ENCODE measurements at places on chromosomes 5 and 9.

DNA sequence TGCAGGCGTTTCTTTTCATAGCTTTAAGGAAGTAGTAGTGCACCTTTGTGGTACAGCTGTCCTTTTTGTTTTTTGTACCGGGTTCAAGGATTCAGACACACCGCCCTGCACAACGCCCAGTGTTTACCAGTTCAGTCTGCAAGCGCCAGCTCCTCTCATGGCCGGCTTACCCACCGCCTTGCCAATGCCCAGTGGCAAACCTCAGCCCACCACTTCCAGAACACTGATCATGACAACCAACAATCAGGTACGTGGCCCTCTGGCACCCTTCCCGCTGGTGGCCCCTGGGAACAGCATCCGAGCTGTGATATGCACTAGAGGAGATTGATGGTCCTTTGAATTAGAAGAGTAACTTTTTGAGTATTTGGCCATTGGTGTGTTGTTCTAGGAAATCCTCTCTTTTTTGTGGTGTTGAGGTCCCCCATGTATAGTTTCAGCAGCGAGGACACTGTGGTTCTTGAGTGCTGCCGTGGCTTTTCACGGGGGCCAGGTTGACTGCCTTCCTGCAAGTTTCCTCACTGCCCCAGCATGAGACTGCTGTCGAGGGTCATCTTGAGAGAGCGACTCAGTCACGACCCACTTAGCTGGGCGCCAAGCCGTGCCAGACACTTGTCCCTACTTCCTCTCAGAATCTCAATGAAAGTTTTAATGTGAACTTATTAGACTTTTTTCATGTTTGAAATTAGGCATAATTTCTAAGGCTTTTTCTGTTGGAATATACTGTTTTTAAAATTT lies 37.9 kb downstream of the TENT4A start:
- DNase-seq, result no peak

GRCh38 chr9:81819155-81819554 lies 109.1 kb upstream of the SPATA31D4 start:
- no peak for DNase-seq

DNA sequence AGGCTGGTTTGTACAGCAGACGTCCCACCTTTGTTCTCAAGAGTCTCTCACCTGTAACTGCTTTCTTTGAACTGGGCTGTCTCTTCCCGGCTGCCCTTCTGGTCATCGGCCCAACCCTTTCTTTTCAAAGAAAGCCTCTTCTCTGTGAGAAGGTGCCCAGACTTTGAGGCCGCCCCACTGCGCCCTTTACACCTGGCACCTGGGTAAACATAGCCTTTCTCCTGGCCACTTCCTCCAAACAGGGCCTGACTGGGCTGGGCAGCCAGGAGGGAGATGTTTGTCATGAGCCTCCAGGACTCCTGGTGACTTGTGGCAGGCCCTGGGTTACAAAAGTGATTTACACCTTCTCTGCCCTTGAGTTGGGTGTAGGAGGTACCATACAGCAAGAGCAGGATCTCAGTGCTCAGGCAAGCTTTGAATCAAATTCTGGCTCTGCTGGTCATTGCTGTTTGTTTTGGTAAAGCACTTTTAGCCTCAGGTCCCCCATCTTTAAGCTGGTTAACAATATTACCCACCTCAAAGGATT lies 127.2 kb upstream of the CXCL14 start:
- no peak for DNase-seq

DNA sequence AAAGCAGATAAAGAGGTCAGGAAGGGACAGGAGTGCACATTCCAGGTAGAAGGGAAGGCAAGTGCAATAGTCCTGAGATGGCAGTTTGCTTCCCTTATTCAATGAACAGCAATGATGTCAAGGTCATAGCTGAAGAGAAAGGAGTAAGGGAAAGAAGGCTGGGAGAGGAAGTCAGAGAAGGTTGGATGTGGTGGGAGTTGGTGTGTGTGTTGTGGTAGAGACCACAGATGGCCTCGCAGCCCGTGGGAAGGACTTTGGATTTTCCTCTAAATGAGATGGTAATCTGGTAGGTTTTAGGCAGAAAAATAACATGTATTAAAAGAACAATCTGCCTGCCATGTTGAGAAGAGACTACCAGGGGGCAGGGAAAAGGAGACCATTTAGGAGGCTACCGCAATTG lies 25.1 kb upstream of the LPAR1 start:
- no peak for DNase-seq

DNA sequence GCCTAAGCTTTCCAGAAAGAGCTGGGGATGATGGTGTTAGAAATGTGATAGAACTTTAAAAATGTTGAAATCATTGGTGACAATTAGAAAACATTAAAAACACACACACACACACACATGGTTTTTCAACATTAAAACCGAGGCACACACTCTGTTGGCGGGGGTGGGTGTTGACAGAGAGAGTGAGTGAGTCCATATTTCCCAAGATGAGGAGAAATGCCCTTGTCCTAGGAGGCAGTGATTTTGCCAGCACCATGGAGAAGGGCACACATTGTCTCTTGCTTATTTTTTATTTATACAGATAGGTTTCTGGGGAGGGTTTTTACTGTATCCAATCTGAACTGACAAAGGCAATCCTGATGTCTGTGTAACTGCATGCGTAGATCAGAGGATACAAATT lies 152.5 kb downstream of the INSYN2B start:
- no peak for DNase-seq

DNA sequence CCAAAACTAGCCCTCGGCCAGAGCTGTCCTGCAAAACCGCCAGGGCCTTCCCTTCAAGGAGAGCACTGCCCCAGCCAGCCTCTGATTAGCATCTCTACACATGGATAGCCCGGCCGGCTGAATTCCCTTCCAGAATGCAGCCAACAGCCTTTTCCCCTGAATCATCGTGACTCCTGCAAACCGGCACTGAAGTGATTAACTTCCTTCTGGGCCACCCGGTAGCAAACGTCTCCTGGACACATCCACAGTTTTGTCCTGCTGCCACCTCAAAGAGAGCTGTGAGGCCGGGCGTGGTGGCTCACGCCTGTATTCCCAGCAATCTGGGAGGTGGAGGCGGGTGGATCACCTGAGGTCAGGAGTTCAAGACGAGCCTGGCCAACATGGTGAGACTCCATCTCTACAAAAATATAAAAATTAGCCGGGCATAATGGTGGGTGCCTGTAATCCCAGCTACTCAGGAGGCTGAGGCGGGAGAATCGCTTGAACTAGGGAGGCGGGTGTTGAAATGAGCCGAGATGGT lies 21.1 kb upstream of the EEIG1 start:
- DNase-seq, result no peak

DNA sequence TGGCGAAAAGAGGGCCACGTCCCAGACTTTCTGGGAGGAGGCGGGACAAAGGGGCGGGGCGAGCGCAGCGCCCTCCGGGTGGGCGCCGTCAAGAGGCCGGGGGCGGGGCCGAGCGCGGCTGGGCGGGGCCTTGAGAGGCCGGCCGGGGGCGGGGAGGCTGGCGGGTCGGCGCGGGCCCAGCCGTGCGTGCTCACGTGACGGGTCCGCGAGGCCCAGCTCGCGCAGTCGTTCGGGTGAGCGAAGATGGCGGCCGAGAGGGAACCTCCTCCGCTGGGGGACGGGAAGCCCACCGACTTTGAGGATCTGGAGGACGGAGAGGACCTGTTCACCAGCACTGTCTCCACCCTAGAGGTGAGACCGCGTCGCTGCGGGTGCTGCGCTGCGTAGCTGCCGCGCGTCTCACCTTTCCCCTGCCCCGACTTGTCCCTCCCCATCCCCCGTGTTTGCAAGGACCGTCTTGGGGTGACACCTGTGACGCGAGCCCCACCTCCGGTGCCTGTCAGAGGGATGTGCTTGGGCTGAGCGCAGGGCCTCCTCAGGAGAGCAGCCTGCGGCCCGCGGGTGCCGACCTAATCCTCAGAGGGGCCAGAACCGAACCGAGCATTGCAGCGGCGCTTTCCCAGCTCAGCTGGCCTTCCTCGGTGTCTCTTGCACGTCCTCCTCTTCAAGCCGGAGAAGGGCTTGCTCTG lies at the start of gene SNX2:
Gene SNX2 (plus strand): TSS at position 220 of the 689 bp plus-strand sequence. CDS start 24 bp downstream, at position 244.
- peak; percentile 54 for DNase-seq

DNA sequence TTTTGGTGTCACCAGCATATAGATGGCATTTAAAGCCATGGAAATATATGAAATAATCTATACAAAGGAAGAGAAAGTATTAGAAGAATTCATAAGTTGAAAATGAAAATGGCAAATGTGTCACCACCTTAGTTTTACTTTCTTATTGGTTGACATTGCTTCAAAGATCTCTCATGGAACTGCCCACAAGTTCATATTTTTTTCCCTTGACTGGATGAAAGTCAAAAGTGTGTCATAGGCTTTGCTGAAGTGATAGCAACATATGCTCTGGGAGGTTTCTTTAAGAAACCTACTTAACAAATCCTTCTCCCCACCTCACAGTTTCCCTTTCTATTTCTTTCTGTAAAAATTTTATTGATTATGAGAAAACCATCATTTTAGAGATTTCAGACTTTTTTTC lies 127.2 kb downstream of the VPS13A start:
- DNase-seq, result no peak

GRCh38 chr9:136848393-136849037 lies 694 bp upstream of the PHPT1 start:
- no peak for DNase-seq

DNA sequence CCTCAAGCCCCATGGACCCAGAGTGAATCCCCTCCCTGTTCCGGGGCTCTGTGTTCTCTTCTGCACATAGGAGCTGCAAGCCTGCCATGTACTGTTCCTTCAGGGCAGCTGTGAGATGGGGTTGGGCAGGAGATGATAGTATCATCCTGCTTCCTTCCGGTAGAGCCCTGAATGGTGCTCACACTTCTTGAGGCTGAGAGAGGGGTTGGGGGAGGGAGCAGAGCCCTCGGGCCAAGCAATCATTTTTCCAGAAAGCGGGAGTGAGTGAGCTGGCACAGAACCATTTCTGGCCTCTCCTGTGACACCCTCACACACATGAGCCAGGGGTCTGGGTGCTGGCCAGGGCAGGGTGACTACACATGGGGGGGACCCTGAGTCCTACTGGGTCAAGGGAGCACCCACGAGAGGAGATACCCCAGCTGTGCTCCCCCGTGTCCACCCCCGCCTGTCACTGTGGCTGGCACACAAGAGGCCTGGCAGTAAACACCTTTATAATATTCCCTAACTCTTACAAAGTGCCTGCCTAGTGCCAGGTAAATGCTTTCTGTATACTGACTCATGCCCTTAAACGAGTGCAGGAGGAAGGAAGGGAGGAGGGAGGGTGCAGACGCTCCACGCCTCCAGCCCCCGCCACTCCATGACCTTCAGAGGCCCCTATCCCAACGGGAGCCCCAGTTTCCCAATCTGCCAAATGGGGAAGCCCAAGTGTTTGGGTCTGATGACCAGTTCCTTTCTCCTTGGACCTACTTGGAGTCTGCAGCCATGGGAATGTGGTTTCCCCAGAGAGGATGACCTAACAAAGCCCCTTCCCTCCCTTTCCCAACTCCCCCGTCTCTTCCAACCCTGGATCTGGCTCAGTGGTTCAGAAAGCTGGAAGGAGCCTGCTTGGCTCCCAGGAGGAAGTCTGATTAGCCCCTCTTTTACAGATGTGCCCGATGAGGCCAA lies 15.5 kb downstream of the AKNA start:
- DNase-seq, result no peak

GRCh38 chr9:131776473-131776872 lies 36.6 kb upstream of the RAPGEF1 start:
- DNase-seq, result no peak

DNA sequence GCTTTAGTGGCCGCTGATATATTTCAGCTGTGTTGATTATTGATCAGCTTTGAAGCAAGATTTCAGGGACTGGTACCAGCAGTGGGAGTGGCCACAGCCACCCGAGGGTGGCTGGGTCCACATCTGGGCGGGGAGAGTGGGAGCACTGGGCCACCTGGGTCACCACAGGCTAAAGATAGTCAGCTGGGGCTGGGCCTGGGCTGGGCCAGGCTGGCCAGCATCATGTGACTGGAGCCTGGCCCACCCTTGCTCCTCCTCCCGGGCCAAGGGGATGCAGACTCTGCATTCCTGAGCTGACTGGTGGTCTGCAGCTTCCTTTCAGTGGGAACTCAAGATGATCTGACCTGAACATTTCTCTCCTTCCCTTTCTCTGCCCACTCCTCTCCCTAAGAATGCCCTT lies 27.1 kb downstream of the LARP1 start:
- no peak for DNase-seq

DNA sequence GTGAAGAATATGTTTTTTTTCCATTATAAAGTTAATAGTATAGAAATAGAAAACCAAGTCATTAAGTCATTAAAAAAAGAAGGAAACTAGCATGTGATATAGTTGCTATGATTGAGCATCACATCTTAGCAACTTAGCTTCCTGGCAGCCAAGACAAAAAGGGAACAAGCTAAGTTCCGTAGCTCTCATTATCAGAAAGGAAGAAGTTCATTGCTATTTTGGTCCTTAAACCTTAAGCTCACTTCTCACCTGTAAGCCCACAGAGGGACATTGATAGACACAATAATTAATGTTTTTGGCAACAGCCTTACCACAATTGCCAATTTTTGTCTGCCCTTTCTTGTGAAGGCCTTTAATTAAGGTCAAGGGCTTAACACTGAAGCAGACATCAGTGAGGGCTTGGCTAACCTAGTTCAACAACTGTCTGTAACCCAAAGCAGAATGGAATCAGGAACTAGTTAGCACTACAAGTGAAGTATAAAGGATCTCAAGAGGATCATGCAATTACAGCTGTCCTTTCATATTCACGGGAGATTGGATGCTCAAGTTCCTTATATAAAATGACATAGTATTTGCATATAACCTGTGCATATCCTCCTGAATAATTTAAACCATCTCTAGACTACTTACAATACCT lies 24.0 kb upstream of the KLF4 start:
- DNase-seq, result no peak

GRCh38 chr5:104199771-104200170 lies 637.2 kb upstream of the NUDT12 start:
- no peak for DNase-seq

GRCh38 chr5:12095808-12096281 lies 191.6 kb upstream of the CTNND2 start:
- no peak for DNase-seq

- DNase-seq, result no peak
These were observed 31.6 kb downstream of the B4GALT1 start for GRCh38 chr9:33135470-33135958.

- DNase-seq, result no peak
These were observed 87.5 kb upstream of the RANBP3L start for GRCh38 chr5:36389245-36389644.

DNA sequence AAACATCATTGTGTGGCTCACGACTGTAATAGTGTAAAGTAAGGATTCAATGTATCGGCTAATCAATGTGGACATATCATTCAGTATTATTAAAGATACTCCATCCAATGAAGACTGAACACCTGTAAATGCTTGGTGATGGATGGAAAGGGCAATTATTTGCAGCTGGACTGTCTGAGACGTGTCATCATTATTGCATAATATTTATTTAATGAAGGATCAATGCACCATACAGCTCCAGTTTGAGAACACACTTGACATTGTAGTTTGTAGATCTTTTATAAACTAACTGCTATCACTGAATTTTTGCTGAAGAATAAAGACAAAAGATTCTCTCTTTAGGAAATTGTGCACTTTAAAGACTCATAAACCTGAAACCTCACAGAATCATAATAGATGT lies 117.6 kb upstream of the CCDC152 start:
- DNase-seq, result no peak
